Cerebellar nuclear complex (tissue), 1 donor: ENCODE measurements at places on chromosomes 6 and 20.

DNA sequence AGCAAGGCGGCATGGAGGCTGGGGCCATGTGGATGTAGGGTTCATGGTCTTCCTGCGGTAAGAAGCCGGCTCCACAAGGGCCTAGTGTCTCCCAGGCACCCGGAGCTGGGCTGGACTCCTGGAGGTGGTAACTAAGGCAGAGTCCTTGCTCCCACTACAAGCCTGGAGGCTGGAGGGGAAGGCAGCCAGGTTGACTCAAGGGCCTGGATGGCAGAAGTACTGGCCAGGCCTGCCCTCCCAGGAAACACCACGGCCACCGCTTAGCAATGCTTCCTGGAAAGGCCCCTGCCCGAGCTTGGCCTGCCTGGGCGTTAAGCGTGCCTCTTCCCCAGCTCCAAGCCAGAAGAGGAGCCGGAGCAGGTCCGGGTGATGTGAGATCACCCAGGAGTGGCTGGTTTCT is 182.0 kb downstream of the ZDHHC14 start:
- no peak for DNase-seq

GRCh38 chr6:34056305-34057108 is 89.4 kb downstream of the GRM4 start:
- no peak for DNase-seq

DNA sequence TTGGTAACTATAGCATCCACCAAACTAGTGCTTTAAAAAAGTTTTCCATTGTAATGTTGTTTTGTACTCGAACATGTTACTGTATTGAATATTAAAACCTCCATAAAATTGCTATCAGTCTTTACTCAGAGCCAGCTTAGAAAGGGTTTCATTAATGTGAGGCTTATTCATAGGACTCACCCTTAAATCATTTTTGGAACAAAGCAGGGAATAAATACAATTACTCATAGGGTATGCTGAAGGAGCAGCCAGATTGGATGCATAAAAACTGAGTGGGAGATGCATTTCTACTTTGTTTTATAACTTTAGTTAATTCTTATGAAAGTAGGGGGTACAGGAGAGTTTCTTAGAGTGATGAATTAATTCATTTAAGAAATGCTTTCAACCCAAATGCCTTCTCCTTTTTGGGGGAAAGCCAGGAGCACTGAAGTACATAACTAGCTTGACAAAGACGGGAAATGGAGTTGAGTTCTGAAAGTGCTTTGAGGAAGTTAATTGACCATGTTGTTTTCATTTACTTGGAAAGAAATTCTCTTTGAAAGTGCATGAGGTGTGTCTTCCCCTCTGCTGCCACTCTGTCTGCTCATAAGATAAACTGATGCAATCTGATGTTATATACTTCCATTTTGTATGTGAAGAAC is 90.3 kb downstream of the RNF144B start:
- no peak for DNase-seq

DNA sequence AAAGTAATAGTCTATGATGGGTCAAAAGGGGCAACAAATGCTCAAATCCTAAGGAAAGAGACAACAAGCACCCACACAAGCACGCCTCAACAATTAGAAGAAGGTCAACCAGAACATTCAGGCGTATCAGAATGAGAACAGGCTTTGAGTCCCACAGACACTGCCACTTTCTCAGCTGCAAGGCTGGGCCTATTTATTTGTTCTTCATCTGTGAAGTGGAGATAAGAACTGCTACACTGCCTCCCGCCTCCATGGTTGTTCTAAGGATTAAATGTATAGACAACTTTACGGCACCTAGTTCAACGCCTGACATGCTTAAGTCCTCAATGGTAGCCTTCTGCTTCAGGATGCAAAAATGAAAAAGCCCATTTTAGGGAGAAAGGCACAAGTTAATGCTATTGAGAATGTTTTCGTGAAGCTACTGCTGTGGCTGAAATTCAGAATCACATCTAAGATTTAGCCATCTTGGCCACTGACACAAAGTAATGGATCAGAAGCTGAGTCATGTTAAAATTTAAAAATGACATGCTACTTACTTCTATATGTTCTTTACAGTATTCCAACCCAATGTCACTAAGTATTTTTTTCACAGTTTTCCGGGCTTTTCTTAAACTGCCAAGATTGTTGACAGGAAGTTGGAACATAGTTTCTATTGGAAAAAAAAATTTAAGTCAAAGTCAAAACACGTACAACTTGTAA is 27.7 kb downstream of the ADNP start:
- DNase-seq: no peak

DNA sequence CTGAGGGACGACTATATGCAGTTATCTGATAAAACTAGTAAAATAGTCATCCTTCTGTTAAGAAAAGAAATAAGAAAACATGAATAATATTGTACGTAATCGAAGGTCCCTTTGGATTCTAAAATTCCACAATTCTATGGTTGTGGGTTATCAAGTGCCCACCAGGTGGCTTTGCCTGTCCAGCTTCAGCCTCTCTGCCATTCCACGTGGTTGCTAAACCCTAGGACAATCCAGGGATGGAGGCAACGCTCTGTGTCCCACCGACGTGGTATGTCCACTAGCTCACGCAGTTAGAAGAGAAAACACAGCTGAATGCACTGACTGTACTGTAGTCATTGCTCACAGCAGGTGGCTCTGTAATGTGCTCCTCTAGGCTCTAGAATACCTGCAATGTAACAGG is 349.3 kb downstream of the FARS2 start:
- DNase-seq: no peak

GRCh38 chr20:60570481-60571277 is 612.5 kb downstream of the CDH26 start:
- no peak for DNase-seq

GRCh38 chr6:105994118-105994590 is 92.0 kb upstream of the PRDM1 start:
- DNase-seq: no peak

DNA sequence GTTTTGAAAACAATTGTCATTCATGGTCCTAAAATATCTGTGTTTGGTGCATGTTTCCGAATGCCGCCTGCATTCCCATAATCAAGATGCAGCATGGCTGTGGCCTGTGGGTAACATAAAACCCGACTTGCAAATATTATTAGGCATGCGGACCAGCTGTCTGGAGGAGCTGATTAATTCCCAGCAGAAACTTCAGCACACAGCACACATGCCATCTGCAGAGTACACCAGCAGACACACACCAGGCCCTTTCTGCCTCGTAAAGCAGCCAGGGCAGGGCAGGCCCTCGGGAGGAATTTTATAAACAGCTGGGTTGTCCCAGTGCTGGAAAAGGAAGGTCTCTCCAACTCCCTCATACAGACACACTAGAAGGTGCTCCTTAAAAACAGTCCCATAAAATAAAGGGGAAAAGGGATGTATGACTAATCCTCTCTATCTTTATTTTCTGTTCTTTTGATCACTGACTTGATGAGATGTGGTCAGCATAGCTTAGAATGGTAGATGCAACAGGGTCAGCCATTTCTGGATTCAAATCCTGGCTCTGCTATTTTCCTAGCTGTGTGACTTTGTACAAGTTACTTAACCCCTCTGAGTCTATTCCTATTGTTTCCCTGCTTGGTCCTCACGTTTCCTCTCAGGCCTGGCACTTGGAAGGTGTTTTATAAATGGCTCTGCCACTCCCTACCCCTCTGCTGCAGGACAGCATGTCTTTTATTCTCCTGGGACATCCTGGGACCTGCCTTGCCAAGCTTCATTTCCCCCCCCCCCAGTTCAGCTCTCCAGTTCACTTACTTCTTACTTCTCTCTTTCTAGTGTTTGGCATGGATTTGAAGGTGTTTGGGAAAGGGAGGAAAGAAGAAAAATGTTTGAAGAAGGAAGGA is 85.9 kb upstream of the TRAF3IP2 start:
- DNase-seq: no peak

DNA sequence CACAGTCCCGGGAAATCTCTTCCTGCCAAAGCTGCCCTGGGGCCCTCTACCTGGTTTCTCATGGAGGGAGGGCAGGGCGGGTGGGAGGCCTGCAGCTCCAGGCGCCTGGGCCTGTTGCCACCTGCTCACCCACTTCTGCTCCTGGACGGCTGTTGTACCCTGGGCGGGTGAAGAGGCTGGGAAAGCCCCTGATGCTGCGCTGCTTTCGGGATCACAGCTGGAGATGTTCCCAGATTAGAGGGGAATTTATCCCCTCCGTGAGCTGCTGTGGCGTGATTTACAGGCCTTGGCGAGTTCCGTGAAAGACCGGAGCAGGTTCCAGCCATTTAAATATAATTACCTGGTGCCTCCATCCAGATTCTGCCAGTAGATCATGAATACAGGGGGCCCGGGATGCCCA is 12.3 kb upstream of the VSTM2L start:
- no peak for DNase-seq

GRCh38 chr6:122803171-122803661 is 14.2 kb downstream of the SMPDL3A start:
- no peak for DNase-seq

- DNase-seq: no peak
These were observed 15.9 kb downstream of the RIMS1 start for GRCh38 chr6:71902261-71902660.

DNA sequence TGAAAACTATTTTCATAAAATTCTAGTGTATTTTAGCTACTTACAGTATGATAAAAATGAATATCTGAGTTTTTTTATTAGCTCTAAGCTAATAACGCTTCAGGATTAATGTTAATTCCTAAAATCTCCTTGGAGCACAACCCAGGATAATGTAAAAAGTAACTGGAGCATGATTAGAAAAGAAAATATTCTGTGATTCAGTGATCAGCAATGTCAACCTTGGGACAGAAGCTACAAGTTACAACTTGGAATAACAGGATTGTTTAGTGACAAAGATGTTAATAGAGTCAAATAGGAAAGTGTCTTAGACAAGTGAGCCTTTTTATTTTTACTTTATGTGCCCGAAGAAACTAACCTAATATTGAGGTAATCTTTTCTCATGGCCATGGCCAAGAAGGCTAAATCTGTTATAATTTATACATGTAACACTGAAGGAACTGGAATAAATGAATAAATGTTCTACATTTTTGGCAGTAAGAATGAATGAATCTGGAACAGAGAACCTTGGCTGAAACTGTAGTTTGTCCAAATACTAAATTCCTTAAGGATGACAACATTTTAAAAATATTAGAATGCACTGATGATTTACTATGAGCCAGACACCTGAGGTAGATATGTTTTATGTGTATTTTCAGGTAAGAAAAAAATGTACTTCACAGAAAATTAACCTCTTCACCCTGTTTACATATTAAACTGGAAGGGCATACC is 994.0 kb downstream of the GRIK2 start:
- DNase-seq: no peak

DNA sequence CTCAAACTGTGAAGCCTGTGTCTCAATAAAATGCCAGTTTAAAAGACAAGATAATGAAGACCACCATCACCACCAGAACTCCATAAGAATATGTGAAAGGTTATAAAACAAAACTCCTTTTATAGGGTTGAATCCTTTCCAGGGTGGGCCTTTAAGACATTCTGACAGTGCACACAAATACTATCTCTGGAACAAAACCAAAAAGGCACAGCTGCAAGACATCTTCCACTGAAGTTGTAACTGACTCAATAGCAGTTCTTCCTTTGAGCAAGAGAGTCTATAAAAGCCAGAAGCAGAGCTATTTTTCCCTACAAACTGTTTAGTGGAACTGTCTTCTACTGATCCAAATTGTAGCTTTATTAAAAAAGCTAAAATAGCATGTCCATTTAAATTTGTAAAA is 81.6 kb downstream of the EPB41L2 start:
- no peak for DNase-seq

DNA sequence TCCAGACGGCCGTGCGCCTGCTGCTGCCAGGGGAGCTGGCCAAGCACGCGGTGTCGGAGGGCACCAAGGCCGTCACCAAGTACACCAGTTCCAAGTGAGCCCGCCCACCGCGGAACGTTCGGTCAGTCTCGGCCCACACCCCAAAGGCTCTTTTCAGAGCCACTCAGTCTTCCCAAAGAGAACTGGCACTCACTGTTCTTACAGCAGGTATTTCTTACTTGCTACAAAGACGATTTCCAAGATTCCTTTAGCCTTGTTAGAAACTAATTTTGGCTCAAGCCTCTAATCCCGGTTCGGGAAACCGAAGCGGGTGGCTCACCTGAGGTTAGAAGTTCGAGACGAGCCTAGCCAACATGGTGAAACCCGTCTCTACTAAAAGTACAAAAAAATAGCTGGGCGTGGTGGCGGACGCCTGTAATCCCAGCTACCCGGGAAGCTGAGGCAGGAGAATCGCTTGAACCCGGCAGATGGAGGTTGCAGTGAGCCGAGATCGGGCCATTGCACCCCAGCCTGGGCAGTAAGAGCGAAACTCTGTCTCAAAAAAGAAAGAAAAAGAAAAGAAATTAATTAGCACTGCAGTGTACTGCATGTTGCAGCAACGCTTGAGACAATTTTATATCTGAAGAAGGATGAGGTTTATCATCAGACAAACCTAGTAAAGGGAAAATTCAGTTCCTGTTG is 73.1 kb downstream of the OR2B2 start:
- DNase-seq: no peak

- no peak for DNase-seq
These were observed 8.4 kb upstream of the ZSWIM1 start for GRCh38 chr20:45872626-45873025.

DNA sequence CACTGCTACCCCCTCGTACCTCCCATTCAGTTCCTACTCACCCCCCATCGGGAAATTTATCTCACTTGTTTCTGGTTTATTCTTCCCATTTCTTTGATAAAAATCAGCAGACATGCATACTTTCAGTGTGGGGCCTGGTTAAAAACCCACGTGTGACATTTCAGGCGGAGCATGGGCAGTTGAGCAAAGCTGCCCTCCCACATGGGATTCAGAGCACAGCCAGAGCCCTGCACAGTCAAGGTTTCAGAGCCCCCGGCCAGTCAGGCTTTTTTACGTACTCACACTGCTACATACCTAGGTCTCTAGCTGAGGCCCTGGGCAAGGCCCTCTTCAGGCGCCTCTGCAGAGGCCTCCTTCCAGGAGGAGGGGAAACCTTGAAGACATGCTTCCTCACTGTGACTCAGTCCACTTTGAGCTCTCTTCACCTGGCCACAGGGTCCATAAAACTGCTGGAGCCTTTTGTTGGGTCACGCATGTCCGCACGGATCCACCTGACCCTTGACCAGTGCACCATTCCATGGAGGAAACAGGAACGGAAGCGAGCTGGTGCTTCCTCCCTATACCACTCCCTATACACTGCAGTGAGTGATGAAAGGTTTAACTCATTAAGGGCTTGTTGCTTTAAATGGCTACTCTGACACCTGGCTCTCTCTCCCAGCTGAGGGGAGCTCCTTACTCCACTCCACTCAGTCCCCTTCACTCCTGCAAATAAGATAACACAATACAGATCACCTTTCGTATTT is 713.3 kb downstream of the PRKN start:
- DNase-seq: no peak

DNA sequence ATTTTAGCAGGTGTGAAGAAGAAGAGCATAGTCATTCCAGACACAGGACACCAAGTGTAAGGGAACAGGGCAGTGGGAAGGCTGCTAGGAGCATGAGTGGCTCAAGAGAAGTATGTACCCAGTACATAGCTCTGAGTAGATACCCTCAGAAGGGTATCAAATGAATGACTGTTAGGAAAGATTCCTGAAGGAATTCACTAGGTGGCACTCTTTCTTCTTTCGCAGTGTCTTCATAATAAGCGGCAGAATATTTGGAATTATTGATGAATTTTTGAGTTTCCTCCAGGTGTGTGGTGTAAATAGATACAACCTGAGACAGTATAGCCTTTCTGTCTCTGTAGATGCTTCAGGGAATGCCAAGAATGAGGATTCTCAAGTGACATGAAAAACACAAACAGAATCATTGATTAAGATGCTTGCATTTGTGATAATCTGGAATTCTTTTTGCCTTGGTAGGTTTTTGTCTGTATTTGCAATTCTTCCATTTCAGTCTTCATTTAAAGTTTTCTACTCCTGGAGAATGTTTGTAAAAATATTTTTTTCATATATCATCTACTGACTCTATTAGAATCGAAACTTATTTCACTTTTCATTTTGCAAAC is 264.3 kb upstream of the RIMS1 start:
- no peak for DNase-seq
